Activated CD4-positive, alpha-beta T cell treated with anti-CD3 and anti-CD28 coated beads for 24 hours (primary cell): ENCODE measurements at places on chromosomes 11 and 22.

DNA sequence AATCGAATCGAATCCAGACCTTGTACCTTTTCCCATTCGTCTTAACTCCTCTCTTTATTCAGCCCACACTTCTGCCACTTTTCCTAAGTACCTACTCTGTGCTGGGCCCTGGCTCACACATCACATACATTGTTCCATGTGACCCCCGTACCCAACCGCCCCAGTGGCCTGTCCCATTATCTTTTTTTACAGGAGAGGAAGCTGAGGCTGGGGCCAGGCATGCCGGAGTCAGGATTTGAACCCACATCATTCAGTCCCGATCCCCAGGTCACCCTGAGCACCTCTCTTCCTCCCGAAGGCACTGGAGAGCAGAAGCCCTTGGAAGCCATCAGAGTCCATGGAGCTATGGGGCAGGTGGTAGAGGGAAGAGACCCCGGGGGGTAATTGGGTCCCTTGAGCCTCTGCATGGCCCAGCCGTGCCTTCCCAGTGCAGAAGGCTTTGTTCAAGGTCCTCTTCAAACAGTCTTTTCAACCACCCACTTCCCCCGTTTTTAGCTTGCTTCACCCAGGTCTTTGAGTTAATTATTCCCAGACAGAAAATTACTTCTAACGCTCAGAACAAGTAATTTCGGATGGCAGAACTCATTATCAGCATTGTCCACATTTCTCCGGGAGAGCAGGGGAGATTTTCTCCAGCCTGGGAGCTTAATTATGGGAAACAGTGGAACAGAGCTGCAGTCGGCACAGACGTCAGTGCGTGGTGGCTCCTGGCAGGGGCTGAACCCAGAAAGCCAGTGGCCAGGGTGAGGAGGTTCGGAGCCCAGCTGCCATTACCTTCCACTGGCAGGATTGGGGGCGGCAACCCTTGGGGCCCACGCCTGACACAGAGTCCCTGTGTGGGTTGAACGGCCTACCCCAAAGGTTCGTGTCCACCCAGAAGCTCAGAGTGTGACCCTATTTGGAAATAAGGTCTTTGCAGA lies 82.4 kb upstream of the RTL6 start:
- DNase-seq = no peak

- DNase-seq = no peak
Measured at GRCh38 chr11:87405843-87406242, 368.1 kb downstream of the TMEM135 start.

GRCh38 chr11:65613091-65613928 lies 711 bp downstream of the MAP3K11 start:
- DNase-seq = no peak

DNA sequence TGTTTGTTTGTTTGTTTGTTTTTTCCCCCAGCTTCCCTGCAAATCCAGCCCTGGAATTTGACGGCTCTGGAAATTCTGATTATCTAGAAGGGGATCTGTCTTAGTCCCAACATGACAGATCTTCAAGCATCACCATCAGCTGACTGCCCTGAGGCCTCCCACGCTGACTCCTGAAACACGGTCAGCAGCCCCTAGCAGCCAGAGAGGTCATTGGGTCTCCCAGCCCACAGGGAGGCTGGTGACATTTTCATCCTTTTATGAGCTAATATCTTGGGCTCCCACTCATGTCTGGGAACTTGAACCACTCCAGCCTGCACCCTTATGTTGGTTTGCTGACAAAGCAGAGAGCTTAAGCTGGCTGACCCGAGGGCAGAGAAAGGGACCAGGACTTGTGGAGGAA lies 66.0 kb upstream of the TIMP3 start:
- DNase-seq = no peak

DNA sequence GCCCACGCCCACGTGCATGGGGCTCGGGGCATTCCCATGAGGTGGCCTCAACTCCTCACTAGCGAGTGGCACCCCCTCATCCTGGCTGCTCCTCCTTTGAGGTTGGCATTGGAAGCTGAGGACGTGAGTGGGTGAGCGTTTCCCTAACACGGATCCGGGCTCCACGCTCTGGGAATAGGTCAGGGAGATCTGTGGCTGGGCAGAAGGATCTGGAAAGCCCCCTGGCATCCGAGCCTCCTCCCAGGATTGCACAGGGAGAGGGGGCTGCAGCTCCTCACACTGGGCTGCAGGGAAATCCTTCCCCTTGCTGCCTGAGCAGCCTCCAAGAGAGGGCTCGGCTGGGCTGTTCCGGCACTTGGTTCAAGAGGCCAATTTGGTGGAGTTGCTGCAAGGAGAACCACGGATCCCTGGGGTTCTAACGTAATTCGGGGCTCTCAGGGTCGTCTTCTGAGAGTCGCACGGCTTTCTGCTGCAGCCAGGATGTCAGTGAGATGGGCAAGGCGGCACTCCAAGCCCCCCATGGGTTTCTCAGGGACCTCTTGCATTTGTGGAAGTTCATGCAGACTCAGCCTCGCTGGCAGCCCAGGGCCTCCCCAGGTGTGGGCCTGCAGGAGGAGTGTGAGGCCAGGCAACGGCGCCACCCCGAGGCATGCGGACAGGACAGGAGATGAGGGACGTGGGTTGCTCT lies 1119.0 kb downstream of the BRD1 start:
- DNase-seq = no peak

- DNase-seq = no peak
Measured at GRCh38 chr11:97614606-97615005, 1224.8 kb downstream of the JRKL start.

- DNase-seq = no peak
Measured at GRCh38 chr11:114280696-114281095, 15.5 kb upstream of the NNMT start.

GRCh38 chr11:73753938-73754337 lies 6.9 kb downstream of the RAB6A start:
- DNase-seq = no peak

DNA sequence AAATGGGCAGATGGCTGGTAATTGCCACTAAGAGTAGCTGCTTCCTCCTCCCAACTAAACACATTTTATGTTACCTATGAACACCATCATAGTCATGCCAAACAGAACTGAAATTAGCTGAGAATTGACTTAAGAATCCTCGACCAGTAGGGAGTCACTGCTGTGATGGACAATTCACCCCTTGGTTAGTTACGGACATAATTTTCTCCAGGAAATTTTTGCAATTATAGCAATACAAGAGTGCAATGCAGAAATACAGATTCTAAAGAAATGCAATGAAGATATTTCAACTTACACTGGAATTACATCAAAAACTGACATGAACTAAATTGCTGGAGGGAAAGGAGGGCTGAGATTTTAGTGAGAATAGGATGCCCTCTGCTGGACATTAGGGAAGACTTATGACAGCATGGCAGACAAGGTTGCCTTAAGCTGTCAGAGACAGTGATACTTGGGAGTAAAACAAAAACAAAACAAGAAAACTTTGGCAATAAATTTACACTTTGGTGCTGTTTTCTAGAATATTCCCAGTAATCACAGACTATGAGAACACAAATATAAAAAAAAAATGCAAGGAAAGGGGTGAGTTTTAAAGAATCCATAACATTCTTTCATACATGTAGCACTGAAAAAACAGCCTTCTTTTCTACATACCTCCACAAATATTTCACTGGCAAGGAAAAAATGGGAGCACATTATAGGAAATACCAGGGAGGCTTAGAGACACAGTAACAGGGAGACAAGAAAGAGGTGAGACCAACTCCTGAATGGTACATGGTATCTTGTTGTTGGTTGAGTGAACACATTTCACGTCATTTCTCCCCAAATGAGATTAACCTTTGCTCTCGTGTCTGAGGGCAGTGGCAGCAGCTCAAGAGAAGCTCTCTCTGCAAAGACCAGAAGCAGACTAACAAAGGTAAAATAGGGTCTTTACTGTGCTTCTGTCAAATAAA lies 11.2 kb upstream of the PPP2R1B start:
- no peak for DNase-seq

DNA sequence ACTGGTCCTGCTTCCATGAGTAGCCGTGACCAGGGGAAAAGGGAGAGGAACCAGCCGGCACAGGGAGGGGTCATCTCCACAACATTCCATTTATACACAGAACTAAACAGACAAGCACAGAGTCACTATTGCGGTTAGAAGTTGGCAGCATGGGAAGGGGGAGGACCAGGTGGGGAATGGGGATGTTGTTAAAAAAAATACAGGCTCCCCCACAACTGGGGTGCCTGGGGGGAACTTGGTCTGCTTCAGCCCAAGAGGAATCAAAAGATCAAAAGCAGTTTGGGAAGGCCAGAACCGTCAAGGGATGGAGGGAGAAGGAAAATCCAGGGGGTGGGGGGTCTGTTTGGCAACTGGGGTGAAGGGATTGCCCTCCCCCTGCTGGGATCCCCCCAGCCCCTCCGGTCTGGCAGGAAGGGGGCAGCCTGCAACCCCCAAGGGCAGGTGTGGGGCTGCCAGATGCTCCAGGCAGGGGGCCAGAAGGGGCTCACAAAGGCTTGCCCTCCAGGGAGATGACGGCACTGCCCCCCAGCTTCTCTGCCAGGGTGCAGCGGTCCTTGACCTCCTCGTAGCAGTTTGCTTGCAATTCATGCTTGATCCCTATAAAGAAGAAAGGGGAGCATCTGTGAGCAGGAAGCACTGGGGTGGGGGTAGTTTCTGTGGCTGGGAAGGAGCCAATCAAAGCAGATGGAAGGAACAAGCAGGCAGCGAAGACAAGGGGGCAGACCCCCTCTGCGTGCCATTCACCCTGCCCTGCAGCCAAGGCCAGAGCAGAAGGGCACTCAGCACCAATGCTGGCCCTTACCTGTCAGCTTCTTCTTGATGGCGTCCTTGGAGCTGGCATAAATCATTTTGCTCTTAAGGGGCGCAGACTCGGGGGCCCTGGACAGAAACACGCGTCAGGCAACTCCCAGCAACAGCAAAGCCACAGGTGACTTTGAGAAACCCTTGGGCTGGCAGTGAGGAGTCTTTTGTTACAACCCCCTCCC lies 2.8 kb downstream of the CFL1 start:
- DNase-seq = no peak

GRCh38 chr11:13463779-13464290 lies 813 bp upstream of the BTBD10 start:
- no peak for DNase-seq

- DNase-seq = no peak
Measured at GRCh38 chr11:46290598-46291309, 13.3 kb downstream of the CREB3L1 start.

- no peak for DNase-seq
Measured at GRCh38 chr11:64800303-64801157, 2.5 kb downstream of the MAP4K2 start.

DNA sequence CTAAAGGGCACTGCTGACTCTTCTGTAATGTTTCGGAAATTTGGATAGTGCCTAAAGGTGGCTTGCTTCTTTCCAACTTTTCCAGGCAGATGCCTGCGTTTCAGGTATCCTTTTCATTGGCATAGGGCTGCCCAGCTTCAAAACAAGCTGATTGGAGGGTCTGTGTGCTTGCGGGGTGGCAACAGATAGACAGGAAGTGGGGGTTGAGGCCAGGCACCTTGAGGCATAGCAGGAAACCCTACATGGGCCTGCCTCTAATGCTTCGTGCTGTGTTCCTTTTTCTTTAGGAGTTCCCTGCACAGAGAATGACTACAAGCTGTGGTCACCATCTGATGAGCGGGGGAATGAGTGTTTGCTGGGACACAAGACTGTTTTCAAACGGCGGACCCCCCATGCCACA lies 92.2 kb upstream of the SORL1-AS1 start:
- no peak for DNase-seq

- no peak for DNase-seq
Measured at GRCh38 chr22:42434748-42435425, 2.7 kb upstream of the NFAM1 start.

DNA sequence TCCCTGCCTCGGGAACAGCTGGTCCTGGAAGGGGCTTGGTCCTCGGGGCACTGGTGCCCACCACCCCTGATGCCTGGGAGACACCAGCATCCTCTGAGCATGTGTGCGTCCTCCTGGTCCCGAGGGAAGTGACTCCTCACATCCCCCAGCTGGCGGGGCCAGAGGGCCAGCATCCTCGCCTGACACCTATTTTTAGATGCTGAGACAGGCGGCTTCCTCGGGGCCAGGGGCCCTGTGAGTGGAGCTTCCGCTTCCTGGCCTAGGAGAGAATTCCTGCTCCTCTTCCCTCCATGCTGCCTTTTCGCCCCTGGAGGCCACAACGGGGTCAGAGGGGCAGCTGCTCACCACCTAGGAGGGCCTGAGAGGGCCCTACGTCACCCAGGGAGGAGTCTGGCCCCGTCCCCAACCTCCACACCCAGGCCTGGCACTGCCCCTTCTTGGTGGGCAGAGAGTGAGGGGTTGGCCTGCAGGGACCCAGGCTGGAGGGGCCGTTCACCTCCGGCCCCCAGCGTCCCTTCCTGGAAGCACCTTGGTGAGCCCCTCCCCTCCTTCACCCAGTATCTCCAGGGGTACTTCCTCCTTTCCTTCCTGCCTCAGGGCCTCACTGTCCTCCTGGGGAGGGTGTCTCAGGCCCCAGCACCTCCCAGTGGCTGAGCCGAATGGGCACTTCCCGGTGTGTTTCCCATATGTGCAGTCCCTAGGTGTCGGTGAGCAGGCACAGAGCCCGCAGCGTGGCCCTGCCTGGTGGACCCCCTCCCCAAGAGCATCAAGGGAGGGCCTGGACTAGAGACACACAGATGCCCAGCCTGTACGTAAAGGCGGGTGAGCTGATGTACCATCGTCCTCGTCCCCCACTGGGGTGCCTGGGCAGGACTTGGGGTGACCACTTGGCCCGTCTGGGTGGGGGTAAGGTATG lies 6.1 kb downstream of the CD81 start:
- DNase-seq = no peak

DNA sequence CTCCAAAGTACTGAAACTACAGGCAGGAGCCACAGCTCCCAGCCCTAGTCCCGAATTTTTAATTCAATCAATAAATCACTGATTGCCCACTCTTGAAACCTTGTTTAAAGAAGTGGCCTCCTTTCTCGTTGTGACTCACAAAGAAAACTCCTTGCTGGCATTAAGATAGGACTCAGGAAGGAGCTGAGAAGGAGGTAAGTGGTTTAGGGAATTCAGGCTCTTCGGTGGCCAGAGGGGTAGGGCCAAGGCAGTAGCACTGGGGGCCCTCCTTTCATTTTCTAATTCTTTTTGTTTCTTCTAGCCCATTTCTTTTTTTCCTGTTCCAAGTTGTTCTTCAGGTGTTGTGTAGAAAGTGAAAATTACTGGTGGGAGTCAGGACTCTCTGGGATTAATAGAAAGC lies 86.2 kb upstream of the OR9Q1 start:
- DNase-seq = no peak

- DNase-seq = no peak
Measured at GRCh38 chr22:36386900-36387708, 663 bp downstream of the MYH9 start.

DNA sequence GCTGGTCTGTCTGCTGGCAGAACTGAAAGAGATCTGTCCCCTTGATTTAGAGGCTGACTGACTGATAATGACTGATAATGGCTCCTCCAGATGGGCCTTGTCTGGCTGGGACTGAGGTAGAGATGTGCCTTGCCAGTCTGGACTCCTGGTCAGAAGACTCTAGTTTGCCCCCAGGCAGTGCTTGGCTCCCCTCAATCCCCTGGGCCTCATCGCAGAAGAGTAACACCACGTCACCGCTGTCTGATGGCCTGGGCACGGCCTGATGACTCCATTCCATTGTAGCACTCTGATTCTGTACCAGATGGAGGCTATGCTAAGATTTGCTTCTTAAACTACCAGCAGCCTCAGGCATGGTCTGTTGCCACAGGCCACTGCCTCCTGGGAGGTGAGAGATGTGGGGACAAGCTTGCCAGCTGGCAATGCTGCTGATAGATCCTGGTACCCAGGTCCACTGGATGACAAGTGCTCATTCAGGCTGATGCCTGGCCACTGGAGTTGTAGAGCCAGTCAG lies 19.1 kb downstream of the CYB5R2 start:
- DNase-seq = no peak

- no peak for DNase-seq
Measured at GRCh38 chr11:104872393-104872792, 25.9 kb downstream of the CASP12 start.
